Right kidney (tissue), 9 donors: ENCODE measurements at places on chromosomes 16 and 17.

- no peak for DNase-seq
Measured at GRCh38 chr16:2835638-2836493, 5.8 kb downstream of the ZG16B start.

GRCh38 chr17:574061-574460 is 140.6 kb downstream of the VPS53 start:
- no peak for DNase-seq

GRCh38 chr16:77480681-77481315 is 46.0 kb upstream of the ADAMTS18 start:
- no peak for DNase-seq

- DNase-seq: no peak
Measured at GRCh38 chr16:87486713-87487247, 6.0 kb downstream of the ZCCHC14 start.

DNA sequence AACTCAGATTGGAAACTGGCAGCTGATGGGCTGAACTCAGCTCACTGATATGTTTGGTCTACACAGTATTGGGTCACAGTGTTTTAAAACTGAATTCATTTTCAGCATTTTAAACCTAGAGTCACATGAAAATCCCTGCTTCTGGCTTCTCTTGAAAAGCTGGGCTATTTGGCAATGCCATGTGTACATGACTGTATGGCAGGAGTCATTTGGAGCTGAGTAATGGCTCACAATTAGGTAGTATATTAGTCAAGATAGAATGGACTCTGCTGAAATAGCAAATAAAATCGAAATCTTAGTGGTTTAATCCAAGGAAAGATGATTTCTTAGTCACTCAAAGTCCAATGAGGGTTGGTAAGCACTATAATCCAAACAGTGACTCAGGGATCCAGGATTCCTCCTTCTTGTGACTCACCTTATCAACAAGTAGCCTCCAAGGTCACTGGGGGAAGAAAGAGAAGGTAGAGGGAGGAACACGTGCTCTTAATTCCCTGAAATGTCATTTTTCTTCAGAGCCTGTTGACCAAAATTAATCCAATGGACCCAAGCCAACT is 13.9 kb upstream of the PMP22 start:
- DNase-seq: no peak

- no peak for DNase-seq
Measured at GRCh38 chr17:32286518-32286900, 20.9 kb downstream of the RHBDL3 start.

DNA sequence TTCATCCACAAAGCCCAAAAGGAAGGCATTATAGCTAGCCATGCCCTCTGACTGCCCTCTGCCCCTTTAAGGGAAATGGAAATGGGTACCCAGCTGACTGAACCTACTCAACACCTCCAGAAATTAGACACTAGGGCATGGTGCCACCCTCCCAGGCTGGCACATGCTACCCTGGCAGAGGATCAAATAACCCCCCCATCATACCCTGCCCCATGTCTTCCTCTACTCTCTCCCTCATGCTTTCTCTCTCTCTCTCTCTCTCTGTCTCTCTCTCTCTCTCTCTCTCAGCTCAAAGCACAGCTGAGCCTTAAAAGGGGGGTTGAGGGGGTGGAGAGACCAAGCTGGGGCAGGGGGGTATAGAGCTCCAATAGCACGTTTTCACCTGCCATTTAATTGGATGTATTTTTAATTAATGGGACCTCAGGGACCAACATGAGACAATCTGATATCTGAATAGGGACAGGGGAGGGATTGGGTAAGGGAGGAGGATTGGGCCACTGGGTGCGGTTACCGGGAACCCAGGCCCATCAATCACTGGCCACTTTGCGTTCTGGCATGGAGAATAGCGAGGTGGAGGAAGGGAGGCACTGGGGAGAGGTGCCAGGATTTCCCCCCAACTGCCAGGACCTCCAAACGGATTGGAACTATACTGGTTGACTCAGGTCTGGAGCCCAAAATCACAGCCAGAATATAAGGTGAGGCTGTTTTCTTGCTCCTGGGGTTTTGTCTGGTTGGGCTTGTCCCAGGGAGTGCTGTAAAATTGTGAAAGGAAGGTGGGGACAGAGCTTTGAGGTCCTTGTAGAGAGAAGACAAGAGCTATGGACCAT is 57.8 kb downstream of the NEUROD2 start:
- no peak for DNase-seq

GRCh38 chr17:62629556-62630364 is 2.3 kb downstream of the MRC2 start:
- no peak for DNase-seq

DNA sequence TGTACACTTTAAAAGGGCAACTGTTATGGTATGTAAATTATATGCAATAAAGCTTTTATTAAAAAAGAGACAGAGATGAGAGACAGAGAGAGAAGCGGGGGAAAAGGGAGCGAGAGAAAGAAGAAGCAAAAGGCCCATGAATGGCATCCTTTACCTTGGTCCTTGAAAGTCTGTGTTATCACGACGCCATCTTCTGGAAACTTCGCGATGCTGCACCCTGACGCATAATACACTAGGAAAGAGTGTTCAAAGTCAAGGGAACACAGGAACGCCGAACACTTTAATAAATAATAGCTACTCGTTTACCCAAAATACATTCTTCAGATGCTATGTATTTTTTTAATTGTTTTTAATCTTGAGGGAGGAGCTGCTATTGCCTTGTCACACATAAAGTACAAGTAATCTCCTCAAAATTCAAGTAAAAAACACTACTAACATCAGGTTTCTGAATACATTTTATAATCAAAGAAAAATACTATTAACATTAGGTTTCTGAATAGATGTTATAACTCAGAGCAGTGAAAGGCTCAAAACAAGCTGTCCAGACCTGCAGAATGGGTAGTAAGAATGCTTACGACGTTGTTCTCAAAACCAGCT is 23.0 kb upstream of the SLC38A8 start:
- no peak for DNase-seq

- DNase-seq: no peak
Measured at GRCh38 chr17:67198131-67198530, 46.9 kb downstream of the HELZ start.

DNA sequence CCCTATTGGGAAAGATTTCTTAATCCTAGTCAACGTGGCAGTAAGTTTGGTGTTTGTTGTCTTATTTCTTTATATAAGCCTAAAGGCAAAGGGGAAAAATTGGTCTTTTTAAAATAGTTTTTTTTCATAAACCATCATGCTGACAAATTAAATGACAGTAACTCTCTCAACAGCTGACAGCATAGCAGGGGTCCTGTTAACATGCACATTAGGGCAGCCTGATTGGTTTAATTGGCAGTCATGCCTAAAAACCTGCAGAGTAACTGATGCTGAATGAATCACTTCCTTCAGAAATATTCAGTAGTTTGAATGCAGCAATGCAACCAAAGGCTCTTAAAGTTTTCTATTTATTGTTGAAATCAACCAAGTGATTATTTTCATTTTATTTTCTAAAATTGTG is 85.4 kb downstream of the ITFG1 start:
- no peak for DNase-seq

DNA sequence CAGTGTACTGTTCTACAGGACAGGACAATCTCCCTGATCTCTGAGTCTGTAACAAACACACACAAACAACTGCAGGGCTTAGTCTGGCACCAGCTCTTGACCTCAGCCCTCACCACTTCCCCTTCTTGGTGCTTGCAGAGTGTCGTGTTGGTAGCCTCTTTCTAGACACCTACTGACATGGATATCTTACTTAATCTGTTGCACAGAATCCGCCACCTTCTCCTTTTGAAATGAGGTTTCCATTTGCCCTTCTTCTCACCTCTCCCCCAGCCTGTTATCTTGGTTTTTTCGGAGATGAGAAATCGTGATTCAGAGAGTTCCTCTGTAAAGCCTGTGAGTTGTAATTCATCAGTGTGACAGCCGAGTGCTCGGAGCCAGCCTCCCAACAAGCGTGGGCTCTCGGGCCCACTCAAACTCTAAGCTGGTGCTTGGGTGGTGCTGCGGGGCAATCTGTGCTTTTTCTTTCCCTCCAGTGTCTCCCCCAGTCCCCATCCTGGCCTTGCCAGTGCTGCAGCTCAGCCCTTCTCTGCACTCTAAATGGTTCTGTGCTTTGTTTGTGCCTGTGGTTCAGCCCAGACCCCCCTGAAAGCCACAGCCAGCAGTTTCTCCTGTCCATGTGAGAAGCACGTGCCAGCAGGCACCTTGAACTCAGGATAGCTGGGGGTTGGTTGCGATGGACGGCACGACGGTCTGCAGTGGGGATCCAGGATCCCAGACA is 28.1 kb downstream of the KIAA0513 start:
- peak; percentile 31 for DNase-seq

- no peak for DNase-seq
Measured at GRCh38 chr17:15287538-15288267, 22.6 kb upstream of the PMP22 start.

- DNase-seq: no peak
Measured at GRCh38 chr17:40551091-40551878, 14.0 kb downstream of the CCR7 start.

DNA sequence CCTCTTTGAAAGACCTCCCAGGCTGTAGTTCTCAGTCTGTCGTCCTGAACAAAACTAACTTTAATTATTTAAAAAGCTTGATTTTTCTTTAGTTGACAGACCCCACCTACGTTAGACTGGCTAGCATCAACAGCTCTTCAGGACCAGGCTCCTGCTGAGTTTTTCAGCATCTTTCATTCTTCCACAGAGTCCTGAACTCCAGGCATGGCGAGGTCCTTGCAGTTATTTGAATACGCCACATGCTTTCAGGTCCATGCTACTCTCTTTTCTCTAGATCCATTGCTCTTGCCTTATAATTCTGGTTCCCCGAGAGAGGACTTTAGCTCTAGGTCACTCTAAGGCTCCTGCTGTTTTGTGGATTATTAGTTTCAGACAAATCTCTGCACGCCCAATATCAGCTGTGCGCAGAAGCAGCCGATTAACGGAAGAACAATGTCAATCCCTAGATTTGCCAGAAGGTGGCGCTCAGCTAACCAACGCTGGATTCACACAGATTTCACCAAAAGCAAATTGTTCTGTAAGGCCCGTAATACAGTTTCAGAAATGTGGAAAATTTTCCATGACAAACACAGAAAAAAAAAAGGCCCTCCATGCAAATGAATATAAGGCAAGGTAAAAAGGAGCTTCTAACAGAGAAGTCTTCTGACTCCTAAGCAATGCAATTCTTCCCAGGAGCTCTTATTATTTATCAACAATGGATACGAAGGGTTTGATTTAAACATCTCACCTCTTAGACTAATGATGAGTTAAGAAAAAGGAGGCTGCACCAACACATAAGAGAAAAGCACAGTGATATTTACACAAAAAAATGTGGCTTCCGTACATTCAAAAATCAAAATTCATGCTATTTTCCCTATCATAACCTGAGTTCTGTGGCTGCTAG is 33.5 kb upstream of the BCO1 start:
- DNase-seq: peak; percentile 46

DNA sequence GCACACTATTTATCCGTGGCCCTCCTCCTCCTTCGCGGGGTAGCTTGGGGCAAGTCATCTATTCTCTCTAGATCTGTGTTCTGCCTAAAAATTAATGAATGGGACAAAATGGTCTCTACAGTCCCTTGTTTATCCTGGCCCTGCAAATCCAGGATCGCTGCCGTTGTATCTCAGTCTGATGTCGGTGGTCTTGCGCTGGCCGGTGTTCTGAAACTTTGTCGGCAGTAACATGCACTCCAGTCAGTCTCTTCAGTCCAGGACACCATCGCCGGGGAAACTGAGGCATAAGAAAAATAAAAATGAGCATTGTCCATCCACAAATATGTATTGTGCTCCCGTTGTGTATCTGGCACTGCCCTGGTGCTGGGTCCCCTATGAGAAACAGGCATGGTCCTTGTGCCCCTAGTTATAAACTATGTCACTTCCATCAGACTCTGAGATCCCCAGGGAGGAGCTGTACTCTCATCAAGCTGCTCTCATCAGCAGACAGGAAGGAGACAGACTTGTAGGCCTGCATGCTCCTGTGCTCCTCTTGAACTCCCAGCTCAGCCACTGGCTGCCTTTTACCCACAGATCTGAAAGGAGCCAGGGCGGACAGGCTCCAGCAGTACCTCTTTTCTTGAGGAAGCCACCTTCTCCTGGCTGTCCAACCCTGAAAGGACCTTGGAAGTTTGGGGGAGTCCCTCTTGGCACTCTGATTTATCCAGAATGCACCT is 13.7 kb upstream of the CA4 start:
- DNase-seq: no peak

GRCh38 chr17:29032013-29032856 is 10.7 kb upstream of the PIPOX start:
- no peak for DNase-seq

GRCh38 chr16:61595605-61596004 is 440.6 kb downstream of the CDH8 start:
- no peak for DNase-seq

- no peak for DNase-seq
Measured at GRCh38 chr16:69927056-69927757, 23.9 kb upstream of the CLEC18A start.
